ENCODE measurements at places on chromosomes 4 and X.

GRCh38 chr4:158238575-158238974 lies 28.3 kb downstream of the TMEM144 start:
- no peak for DNase-seq

GRCh38 chr4:98558471-98559169 lies 99.8 kb downstream of the TSPAN5 start:
- DNase-seq = no peak

DNA sequence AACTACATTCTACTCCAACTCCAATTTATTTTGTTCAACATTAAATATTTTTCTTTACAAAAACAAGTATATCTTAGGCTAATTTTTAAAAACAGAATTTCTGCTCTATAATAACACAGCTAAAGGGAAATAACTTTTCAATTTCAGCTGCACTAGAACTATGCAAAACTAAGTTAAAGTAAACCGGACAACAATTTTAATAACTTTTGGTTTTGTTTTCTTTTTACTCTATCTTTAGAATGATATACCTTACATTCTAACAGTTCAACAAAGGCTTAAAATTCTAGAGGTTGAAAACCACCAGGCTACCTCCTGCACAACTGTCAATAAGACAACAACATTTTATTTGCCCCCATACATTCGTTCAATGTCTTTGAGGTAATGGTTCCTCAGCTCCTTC lies 18.7 kb upstream of the KCNE5 start:
- no peak for DNase-seq

GRCh38 chr4:11587797-11588196 lies 159.1 kb upstream of the HS3ST1 start:
- no peak for DNase-seq

- no peak for DNase-seq
These were observed 2.8 kb downstream of the SLC35A2 start for GRCh38 chrX:48908600-48908999.

DNA sequence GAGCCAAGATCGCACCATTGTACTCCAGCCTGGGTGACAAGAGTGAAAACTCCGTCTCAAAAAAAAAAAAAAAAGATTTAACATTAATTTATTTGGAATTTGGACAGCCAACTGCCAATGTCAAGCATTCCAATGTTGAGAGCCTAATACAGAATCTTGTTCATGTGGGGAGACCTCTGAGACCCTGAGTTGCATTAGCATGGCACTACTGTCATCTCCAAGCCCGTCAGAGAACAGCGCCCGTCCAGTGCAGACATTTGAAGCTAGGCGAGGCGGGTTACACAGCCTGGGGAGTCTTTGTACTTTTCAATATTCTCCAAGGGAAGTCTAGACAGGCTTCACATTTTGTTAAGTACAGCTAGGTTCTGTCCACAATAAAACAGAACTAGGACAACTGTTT lies 126.7 kb downstream of the CHRNA9 start:
- no peak for DNase-seq

DNA sequence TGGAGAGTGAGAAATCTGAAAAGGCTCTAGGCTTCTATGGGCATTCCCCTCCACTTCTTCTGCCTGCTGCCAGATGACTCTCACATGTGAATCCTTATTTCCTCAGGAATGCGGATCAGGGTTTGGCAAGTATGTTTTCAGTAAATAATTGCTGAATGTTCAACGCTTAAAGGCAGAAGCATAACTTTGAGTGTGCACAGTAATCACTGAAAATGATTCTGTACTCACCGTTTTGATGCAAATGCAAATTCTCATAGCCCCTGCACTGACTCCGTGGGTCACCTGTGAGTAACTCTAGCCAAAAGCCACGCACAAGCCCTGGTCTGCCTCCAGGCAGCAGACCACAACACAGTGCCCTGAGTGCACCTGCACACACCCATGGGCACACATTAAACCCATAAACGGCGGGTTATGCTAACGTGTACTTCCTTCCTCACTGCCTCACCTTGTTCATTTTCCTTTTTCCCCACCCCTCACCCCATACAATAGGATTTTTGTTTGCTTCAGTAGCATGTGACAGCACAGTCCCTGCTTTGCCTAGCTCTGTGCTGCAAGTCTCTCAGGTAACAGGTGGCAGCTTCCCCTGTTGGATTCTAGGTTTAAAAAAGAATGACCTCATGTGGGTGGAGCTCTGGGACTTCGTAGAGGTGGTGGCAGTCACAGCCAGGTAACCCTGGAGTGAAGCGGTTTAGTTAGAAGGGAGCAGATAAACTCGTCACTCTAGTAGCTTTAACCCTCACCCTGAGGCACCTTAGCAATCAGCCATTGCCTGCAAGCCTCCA lies at the start of gene ARHGEF38:
Gene ARHGEF38, plus strand, starts transcription at position 656 of the 782 bp plus-strand sequence. CDS start 146 bp downstream, outside the sequence.
- peak; percentile 26 for DNase-seq

DNA sequence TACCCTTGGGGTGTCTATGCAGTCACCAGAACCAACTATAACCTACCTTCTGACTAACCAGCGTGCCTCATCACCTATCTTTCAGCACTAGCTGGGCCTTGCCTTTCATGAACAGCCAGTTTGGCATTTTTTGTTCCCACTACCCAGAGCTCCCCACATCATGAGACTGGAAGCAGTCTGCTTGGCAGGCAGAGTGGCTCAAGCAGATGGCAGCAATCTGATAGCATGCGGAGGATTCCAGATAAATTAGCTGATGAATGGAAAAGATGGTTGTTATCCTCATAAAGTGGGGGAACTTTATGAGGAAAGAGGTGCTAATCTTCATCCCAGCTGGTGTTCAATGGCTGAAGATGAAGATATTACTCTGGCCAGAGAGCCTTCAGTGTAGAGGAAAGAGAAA lies 243.2 kb upstream of the EDA2R start:
- DNase-seq = no peak

- no peak for DNase-seq
These were observed 317.4 kb downstream of the STIM2 start for GRCh38 chr4:27178061-27178460.

DNA sequence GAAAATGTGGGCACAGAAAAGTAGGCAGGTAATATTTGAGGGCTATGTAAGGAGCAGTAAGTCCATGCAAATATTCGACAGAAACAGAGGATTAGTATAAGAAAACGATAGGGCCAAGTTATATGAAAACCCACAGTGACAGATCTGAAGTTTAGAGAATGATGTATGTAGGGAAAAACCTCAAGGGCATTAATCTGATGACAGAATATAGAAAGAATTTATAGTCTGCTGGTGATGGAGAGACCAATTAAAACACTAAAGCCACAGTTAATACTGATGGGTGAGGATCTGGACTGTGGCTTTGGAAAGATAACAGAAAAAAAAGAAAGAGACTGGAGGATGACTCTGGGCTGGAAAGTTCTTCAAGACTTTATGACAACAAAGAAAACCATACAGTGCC lies 169.7 kb downstream of the PALLD start:
- DNase-seq = no peak

DNA sequence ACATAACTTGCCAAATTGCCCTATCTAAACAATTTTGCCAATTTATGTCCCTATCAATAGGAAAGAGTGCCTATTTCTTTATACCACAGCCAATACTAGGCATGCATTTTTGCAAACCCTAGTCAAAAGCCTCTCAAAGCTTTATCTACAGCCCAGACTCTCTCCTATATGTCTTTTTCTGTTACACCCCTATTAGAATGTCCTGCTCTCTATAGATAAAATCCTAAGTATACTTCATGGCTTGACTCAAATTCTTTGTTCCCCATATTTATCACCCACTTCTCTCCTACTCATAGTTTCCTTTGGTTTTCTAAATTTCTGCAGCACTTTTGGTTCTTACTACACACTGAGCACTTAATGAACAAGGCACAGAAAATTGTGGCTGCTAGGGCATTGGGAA lies 38.0 kb downstream of the NUP62CL start:
- no peak for DNase-seq

GRCh38 chrX:110316351-110317060 lies 1.4 kb downstream of the AMMECR1 start:
- no peak for DNase-seq

DNA sequence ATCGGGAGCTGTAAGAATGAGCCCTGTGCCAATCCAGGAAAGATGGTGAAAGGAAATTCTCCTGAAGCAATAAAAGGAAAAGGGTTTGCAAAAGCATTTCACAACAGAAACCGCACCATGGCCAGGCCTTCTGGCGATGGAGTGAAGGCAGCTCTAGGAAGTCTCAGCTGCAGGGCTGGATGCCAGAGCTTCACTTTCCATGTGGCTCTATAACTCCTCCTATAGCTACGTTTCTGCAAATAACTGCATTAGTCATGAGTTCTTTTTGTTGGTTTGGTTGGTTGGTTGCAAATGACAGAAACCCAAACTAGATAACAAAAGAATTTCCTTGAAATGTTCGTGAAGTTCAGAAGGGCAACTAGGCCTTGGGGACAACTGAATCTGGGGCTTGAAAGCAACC lies 84.6 kb downstream of the RELL1 start:
- peak; percentile 52 for DNase-seq

Data from epithelial cell of prostate (primary cell).